ENCODE measurements at places on chromosomes 3 and 15.

- DNase-seq: no peak
These were observed 184.6 kb upstream of the TRIM42 start for GRCh38 chr3:140493271-140493670.

- no peak for DNase-seq
These were observed 472 bp downstream of the BSN start for GRCh38 chr3:49554633-49555265.

DNA sequence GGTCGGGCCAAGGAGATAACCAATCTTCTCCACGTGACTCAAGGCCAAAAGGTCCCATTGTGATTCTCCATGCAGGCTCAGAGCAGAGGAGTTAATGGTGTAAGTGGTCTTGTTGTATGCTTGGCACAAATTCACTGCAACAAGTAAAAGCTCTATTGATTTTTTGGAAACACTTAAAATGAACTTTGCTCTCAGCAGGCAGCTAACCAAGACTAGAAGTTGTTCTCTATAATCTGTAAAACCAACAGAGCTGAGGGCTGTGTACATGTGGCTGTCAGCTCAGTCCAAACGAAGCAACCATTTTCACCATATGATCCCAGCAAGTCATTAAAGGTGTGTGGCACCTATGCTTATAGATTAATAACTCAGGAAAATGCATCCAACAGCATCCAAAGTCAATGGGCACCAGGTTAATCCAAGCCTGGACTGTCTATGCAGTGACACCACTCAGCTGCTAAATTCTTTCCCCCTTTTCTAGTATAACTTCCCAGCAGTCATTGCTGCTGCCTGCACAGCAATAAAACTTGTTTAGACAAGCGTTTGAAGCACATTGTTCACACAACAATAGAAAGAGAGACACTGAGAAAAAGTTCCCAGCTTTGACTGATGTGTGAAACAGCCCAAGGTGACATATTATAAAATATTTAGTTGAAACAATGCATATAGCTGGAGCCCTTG lies 603.8 kb upstream of the ADAMTS9 start:
- DNase-seq: no peak

DNA sequence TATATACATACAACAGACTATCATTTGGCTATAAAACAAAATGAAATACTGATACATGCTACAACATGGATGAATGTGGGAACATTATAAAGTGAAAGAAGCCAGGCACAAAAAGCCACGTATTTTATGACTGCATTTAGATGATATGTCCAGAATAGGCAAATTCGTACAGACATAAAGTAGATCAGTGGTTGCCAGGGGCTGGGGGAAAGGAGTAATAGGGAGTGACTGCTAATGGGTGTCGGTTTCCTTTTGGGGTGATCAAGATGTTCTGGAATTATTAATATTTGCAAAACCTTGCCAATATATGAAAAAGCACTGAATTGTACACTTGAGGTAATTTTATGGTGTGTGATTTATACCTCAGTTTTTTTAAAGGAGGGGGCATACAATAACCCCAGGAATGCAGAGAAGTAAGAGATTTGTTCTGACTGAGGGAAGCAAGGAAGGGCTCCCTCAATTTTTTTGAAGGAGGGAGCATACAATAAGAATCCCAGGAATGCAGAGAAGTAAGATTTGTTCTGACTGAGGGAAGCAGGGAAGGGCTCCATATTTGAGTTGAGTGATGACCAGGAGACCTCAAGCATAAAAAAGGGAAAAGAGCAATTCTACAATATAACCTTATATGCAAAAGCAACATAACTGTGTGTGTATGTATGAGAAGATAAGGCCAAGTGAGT lies 6.2 kb downstream of the PSMD6 start:
- DNase-seq: no peak

DNA sequence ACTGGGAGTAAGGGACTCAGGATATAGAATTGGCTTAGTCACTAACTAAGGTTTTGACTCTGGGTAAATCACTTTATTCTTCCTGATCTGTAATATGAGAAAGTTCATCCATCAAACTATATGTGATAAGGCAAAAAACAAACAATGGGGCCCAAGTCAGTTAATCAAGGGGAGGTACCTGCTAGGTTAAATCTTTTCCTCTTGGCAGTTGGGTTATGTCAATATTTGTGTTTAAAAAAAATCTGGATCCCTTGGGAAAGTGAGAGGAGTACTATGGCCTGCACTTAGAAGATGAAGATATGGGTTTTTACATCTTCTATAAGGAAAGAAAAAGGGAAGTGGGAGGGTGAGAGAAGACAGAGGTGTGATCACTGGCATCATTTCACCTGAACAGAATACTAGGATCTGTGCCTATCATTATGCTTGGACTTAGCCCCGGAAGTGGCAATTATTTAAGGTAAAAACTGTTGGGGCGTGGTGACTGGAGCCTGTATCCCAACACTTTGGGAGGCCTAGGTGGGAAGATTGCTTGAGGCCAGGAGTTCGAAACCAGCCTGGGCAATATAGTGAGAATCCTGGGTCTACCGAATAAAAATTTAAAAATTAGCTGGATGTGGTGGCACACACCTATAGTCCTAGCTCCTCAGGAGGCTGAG lies 2.8 kb upstream of the SLC28A2 start:
- DNase-seq: no peak

DNA sequence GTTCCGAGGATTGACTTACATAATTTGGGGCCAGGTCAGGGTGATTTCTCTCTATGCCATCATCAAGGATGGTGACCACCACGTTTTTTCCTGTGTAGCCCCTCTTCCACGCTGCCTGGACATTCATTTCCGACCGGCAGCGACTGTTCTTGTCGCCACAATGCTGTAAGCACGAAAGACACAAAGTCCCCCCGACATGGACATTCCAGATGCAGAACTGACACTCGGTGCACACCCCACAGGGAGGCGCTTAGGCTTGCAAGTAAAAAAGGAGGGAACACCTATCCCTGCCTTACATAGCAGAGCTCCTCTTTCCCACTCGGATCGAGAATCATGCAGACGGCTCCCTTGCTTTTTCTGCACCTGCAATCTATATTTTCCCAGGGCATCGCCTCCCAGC lies 58.2 kb downstream of the PCSK6 start:
- DNase-seq: no peak

- DNase-seq: no peak
These were observed 304.3 kb downstream of the TLE3 start for GRCh38 chr15:69793431-69793780.

- DNase-seq: no peak
These were observed 256.3 kb upstream of the TMCO5A start for GRCh38 chr15:37678124-37678523.

DNA sequence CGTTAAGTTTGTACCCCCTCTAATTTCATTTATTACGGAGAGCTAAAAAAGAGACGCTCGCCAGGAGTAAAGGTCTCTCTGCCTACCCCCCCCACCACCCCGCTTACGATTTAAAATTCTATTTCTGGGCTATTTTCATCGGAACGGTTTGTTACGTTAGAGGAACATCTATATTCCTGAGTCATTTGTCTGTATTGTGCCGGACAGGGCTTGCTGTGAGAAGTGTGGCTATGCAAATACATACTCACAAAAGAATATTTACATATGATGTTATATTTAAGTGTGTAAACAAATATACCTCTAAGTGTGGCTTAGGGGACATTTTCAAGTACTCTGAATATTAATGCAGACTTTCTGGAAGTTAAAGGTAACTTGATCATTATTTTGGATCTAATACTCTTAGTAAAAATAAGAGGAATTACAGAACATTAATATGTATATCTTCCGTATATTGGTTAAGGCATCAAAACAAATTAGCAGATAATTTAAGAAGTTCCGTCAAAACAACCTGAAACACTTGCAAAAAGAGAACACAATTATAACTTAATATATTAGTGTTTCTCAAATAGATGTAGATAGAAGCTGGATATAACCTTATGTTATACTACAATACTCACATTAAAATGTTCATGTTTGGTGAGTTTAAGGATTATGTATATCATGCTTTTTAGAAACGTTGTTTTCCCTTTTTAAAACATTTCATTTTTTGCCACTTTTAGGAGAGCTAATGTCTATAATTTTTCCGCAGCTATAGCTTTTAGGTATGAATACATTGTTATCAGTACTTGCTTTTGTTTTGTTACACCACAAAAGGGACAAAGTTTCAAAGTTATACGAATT lies 1.6 kb upstream of the SHOX2 start:
- no peak for DNase-seq

DNA sequence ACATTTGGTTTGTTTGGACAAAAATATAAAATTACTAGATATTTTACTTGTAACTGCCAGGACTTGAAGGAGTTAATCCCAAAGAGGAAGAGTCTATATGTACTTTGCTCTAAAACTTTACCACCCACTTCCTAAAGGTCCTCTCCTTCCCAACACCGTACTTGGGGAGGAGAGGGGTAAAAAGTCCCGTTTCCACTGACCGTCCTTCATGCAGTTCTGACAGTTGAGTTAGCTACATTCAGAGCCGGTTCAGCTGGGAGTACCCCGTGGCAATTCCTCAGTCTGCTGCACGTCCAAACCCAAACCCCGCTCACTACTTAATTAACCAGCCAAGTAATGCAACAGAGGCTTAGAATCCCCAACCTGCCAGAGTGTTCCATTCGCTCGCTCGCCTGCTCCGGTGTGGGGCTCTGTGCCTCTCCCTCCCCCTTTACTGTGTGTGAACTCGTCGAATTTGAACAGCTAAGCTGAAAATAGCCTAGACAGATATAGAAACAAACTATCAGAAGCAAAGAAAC lies 519.7 kb downstream of the FOXP1 start:
- peak; percentile 36 for DNase-seq

DNA sequence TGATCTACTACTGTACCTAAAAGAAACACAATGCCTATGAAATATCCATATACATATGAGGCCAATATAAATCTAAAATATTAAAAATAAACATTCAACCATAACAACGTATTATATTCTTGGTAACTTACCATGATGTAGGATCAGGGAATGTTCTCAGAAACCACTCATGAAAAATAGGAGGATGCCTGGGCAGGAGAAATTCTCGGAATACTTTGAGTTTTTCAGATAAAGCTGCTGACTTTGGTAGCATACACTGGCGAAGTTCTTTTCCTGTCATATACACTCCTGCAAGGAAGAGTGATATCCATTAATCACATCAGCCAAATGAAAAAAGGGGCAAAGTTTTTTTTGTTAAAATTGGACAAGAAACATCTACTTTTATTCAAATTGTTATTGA lies 11.3 kb upstream of the XRN1 start:
- DNase-seq: no peak

GRCh38 chr3:30344288-30344687 lies 262.1 kb upstream of the TGFBR2 start:
- DNase-seq: no peak

GRCh38 chr3:187685948-187686347 lies 15.8 kb upstream of the SST start:
- no peak for DNase-seq

DNA sequence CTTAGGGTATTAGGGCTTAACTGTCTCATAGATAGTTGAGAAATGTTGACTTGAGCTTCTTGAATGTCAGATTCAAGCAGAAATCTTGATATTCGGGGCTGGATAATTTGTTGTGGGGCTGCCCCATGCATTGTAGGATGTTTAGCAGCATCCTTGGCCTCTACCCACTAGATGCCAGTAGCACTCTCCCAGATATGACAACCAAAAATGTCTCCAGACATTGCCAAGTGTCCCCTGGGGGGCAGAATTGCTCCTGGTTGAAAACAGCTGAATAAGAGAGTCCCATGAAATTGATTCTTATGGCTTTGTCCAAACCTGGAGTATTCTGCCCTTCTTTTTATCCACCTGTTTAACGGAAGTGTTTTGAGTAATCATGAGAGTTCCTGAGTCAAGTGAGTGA lies 15.9 kb upstream of the LCMT2 start:
- DNase-seq: peak; percentile 19

DNA sequence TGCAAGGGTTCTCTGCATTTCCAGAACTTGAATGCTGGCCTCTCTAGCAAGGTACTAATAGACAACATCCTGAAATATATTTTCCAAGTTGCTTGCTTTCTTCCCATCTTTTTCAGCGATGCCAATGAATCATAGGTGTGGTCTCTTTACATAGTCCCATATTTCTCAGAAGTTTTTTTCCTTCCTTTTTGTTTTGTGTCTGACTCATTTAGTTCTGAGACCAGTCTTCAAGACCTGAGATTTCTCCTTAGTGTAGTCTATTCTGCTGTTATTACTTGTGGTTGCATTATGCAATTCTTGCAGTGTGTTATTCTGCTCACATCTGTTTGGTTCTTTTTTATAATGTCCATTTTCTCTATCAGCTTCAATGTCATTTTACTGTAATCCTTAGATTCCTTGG lies 1265.0 kb upstream of the ALCAM start:
- DNase-seq: no peak

DNA sequence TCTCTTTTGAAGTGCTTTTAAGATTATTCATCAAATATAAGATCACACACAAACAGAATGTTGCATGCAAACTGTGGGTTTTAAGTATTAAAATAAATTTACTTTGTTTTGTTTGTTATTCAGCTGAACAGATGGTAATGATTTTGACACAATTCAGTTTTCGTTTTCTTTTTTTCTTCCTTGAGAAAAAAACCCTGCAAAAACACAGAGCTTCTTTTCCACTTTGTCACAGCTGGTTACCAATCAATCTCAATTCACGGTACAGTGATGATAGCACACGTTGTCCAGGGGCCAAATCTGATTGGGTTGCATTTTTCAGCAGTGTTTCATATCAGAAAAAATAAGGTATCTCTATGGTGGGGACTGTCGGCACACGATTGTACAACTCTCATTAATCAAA lies 473.6 kb downstream of the ROBO2 start:
- no peak for DNase-seq

- no peak for DNase-seq
These were observed 2.5 kb downstream of the NT5DC2 start for GRCh38 chr3:52530918-52531826.

DNA sequence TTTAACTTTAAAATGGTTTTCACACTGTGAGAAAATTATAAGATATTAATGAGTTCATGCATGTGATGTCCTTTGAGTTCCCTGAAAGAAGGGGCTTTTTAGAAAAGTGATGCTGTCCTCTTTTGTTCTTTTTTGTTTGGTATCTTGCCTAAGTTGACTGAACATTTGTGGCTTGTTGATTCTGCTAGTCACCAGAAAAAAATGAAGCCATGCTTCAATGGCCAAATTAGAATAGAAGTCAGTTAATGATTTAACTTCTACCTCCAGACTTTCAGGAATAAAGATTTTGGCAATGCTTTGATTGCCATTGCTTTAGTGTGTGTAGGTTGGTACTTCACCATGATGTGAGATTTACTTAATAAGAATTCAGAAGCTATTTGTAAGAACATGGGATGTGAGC lies 260.6 kb upstream of the NECTIN3 start:
- DNase-seq: no peak

DNA sequence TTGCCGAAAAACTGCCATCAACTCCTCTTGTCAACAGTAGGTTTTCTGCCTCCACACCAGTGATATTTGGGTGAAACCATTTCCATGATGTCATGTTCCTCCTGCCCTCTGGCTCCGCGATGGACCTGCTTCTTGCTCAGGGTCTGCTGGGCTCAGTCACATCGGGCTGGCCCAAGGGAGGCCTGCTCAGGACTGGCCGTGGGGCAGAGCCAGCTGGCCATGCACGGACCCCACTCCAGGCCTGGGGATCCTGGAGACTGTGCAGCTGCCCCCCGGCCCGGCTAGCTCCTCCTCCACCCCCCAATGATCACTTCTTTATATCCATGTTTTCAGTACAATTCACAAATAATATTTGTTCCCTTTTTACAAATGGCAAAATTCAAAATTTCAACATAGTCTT lies 270.3 kb upstream of the CCDC54 start:
- no peak for DNase-seq

Data from CD4-positive, alpha-beta T cell treated with Interleukin-4 for 1 hour (primary cell).